Stimulated activated CD4-positive, alpha-beta T cell treated with anti-CD3 and anti-CD28 coated beads, Interleukin-1b, Interleukin-23, amount 100 ng/mL, for 1 hour (primary cell): ENCODE measurements at places on chromosomes 7 and 10.

DNA sequence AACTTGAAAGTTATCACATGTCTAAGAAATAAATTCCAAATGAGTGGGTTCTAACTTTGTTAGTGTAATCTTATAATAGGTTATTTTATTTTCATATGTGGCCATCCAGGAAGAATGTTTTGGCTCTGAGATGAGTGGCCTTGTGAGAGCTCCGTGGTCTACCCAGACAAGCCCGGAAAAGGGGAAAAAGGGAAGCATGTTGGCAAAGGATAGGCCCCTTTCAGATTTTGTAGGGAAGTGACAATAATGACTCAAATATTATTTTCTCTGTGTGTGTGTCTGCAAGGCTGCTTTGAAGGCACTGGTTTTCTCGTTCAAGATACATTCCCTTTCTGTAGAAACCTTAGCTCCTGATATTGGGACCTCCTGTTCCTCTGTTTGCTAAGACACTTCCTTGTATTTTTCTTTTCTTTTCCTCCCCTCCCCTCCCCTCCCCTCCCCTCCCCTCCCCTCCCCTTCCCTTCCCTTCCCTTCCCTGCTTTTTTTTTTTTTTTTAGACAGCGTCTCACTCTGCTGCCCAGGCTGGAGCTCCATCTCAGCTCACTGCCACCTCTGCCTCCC is 240.8 kb downstream of the LRMDA start:
- DNase-seq = no peak

- DNase-seq = no peak
Measured at GRCh38 chr10:48478980-48479811, 125.7 kb downstream of the ARHGAP22 start.

DNA sequence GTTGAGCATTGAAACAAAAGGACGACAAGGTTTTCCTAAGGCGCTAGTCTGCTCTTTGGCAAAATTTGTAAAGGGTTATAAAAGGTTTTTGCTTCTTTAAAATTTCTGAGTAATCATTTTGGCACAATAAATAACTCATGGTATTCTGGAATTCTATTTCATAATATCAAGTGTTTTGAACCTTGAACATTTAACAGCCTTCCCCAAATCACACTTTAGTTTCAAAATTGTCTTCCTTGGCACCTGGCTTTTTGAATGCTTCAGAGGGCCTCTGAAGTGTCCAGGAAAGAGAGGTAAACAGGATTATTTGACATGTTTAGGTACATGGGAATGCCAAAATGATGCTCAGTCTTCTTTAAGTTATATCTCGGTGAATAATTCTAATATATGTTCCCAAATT is 220.8 kb downstream of the PHF14 start:
- DNase-seq = no peak

DNA sequence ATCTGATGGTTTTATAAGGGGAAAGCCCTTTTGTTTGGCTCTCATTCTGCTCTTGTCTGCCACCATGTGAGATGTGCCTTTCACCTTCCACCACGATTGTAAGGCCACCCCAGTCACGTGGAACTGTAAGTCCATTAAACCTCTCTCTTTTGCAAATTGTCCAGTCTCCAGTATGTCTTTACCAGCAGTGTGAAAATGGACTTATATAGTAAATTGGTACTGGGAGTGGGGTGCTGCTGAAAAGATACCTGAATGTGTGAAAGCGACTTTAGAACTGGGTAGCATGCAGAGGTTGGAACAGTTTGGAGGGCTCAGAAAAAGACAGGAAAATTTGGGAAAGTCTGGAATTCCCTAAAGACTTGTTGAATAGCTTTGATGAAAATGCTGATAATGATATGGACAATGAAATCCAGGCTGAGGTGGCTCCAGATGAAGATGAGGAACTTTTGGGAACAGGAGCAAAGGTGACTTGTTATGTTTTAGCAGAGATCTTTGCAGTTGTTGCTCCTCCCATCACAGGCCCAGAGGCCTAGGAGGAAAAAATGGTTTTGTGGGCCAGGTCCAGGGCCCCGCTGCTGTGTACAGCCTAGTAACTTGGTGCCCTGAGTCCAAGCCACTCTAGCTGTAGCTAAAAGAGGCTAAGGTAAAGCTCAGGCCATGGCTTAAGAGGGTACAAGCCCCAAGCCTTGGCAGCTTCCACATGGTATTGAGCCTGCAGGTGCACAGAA is 275.7 kb upstream of the NPSR1 start:
- no peak for DNase-seq

- no peak for DNase-seq
Measured at GRCh38 chr7:163971-164881, 28.1 kb upstream of the FAM20C start.

DNA sequence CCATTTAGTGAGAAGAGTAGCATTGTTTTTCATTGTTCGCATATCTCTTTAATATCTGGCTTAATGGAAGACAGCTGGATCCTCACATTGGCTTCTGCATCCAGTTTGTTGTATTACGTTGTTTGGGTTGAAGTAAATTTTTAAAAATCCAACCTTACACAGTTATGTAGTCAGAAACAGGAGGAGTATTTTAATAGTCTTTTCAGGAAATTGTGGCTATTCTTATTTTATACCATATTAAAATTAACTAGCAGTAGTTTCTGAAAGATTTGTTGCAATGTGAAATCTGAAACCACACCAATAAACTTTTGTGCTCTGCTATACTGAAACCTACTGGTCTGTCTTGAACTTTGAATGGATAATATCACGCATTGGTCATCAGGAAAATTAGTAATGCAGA is 27.9 kb downstream of the MYPN start:
- no peak for DNase-seq

- no peak for DNase-seq
Measured at GRCh38 chr7:87507446-87507845, 32.0 kb upstream of the ABCB4 start.

DNA sequence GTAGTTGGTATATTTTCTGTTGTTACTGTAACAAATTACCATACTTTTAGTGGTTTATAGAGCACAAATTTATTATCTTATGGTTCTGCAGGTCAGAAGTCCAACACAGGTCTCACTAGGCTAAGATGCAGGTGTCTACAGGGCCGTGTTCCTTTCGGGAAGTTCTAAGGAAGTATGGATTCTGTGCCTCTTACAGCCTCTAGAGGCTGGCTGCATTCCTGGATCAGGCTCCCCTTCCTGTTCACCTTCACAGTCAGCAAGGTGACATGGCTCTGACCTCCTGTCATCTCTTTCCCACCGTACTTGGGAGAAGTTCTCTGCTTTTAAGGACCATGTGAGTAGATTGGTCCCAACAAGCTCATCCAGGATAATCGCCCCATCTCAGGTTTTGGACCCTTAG is 37.3 kb downstream of the BMPR1A start:
- no peak for DNase-seq

DNA sequence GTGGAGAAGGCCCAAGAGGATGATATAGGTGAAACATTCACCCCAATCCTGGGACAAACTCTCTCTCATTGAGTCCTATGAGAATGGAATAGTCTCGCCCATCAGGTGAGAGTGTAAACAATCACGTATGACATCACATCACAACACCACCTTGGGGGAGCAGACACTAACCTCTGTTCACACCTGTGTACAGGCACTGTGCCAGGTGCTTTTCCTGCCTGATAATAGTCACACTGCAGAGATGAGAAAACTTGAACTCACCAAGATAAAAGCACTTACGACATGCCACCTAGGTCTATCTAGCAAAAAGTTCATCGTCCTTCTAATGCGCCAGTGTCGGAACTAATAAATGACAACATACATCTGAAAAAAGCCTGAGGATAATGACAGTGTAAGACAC is 187.8 kb downstream of the FAM107B start:
- DNase-seq = no peak

GRCh38 chr10:127600479-127600878 is 51.4 kb downstream of the NPS start:
- DNase-seq = no peak

DNA sequence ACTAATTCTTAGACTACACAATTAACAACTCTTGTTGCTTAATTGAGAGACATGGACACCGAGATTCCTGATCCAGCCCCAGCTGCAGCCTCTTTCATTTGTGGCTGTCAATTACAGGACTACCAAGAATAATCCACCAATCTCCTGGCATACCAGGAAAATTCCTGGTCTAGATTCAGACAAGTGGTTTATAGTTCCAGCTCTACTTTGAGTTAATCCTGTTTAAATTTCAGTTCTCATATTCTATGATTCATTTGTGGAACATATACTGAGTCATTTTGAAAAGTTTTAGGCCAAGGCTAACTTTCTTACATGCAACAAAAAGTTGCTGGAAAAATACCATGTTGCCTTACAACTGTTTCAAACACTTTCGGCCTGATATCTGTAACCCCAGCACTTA is 253.5 kb downstream of the MAGI2 start:
- no peak for DNase-seq

DNA sequence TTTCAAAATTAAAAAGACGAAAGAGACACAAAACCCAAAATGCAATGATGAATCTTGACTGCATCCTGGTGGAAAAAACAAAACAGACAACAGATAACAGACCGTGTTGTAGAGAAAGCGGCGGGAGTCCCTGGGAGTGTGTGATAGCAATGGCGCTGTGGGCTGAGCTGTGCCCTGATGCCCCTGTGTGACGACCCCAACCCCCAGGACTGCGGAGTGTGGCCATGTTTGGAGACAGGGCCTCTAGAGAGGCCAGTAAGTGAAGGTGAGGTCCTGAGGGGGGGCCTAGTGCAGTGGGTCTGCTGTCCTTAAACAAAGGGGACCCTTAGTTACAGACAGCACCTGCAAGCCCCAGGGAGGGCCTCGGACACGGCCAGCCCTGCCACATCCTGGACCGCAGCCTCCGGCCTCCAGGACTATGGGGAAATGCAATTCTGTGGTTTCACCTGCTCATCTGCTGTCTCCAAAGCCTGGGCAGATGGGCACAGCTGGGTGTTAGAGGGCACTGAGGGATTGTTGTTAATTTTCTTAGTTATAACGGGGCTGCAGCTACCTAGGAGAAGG is 277.7 kb downstream of the DNAJB6 start:
- no peak for DNase-seq

DNA sequence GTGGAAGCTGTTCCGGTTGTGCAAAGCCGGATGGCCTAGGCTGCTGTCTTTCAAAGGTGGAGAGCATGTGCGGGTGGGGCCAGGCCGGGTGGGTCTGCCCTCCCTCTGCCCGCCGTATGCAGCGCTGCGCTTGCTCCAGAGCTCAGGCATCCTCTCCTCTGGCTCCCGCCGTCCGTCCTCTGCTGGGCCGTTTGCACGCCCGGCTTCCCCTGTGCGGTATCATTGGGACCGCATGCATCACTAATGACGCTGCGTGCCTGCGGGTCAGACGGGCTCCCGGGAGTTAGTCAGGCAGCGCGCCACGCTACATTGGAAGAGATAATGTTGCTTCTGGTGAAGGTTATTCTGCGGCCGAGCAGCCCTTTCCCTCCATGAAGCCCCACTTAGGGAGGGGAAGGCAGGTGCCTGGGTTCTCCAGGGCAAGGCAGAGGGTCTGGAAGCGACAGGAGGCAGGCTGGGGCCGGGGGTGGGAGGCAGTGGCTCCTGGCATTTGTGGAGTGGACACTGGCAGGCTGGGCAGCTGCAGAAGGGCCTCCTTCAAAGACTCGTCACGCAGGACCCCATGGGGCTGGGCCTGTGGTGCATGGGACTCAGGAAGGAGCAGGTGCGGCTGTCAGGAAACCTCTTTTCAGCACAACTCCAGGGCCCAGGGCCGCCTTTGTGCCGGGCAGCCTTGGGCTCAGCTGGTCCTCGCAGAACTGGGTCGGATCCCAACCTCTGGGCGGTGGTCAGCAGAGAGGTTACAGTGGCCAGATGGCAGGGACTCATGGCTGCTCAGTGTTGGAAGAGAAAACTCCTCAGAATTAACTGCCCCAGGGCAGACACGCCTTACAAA is 318.5 kb downstream of the WDR37 start:
- DNase-seq = no peak

DNA sequence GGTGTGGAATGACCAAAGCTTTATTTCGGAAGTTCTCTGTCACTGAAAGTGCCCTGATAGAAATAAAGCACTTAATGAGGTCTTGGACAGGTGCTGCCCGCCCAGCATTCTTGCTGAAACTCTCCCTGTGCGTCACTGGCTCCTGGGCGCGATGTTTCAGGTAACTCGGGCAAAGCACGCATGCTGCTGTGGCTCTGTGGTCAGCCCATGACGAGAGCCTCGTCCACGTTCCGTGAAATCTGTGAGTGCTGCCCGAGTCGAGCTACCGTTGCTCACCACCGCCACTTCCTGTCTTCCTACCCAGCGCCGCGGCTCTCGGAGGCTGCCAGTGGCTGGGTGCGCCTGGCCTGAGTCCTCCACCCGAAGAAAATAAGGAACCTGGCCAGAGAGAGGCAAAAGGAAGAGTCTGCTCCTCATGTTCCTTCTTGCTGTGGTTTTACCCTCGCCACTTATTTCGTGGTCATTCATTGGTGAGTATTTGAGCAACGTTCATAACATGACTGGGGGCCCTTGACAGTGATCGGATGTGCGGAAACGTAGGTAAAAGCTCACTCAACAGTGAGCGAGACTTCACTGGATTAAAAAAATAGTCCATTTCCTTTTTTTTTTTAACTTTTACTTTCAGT is 95.5 kb downstream of the MAP3K8 start:
- no peak for DNase-seq

GRCh38 chr10:6065406-6065805 is 3.2 kb upstream of the IL2RA start:
- no peak for DNase-seq

DNA sequence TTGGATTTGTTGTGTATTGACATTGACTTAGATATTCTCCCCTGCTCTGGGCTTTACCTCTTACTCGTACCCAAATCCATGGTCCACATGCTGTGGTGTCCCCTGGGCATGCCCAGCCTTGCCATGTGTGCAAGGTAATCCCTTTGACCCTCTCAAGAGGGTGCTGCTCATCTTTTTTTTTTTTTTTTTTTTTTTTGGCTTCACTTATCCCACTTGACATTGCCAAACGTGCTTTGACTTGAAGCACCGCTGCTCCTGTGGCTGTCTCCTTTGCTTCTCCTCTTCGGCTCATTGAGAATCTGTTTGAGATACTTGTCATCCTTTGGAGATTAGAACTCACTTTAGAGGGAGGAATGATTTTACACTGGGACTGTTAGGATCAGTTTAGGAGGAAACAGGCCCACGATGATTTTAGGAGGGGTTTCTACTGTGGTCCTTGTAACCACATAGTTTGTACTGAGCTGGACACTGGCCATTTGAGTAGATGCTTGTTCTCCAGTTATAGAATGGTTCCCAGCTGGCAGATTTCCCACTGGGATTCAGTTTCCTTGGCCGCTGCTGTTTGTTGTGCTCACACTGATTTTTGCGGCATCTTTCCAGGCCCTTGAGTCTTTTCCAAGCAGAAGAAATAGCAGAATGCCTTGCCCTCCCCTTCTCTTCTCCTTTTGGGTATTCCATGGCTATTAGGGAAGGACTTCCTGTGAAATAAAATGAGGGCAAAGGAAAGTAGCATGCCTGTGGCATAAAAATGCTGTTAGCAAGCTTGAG is 184.8 kb downstream of the AUTS2 start:
- DNase-seq = no peak

- DNase-seq = no peak
Measured at GRCh38 chr7:7738622-7739021, 20.2 kb upstream of the RPA3 start.
